Natural killer cell (primary cell): ENCODE measurements at places on chromosomes 3 and 15.
A peak's percentile ranks its signal among the peaks of the same experiment; 100 is the strongest.

- DNase-seq: no peak
Measured at GRCh38 chr3:195839260-195840010, 27.7 kb upstream of the MUC4 start.

DNA sequence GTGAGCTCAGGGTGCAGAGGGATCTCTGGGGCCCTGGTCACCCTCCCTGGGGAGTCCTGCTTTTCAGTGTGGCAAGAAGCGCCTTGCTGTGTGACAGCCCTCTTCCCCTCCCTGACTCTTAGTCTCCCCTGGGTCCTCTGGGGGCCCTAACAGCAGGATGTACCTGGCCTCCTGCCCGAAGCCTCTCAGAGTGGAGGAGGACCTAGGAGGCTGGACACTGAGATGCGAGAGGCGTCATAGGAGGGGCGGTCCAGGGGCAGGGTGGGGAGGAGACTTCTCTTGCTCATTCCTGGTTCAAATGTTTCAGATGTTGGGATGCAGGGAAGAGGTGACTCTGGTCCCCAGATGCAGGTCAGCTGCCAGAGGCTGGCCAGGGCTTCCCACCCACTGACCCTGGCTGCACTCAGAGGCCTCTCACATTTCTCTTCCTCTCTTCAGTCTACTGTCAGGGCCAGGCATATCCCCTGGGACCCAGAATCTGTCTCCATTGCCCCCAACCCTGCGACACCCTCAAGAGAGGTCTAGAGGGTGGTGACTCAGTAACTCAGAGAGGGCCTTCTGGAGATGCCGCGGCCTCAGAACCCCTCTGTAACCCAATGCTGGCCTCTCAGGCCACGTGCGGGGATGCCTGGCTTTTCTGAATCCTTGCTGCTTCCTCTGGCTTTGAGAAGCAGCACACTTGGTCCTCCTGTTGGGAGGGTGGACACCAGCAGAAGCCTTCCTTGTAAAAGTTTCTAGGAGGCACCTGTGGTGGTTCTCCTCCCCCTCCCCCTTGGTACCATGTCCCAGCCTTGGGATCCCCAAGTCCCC is 25.9 kb downstream of the SNX33 start:
- no peak for DNase-seq

DNA sequence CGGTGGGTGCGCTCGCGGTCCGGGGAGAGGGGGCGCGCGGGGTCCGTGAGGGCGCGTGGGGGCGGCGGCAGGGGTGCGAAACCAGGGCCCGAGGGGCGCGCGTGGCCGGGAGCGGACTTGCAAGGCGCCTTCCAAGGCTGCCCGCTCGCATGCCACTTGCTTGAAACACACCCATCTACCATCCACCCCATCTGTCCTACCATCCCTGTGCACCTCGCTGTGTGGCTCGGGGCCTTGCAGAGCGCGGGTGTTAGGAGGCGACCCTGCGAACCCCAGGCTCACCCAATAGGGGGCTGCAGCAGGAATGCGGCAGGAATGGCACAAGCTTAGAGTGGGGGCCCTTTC is 240 bp downstream of the CFAP100 start:
- DNase-seq: no peak

DNA sequence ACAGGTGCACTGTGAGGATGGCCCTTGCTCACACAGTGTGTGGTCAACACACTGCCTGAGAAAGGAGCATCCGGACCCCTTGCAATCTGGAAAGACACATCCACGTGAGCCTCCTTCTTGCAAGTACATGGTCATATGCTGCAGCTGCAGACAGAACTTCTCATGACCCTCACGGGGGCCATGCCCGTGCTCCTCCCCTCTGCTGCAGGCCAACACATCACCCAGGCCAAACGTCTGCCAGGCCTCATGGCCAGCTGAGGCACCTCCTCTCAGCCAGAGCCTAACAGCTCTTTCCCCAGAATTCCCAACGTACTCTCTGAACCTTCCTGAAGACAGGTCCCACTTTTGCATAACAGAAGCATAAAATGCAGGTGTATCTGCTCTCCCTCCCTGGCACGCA is 25.3 kb downstream of the SLC41A3 start:
- DNase-seq: no peak

DNA sequence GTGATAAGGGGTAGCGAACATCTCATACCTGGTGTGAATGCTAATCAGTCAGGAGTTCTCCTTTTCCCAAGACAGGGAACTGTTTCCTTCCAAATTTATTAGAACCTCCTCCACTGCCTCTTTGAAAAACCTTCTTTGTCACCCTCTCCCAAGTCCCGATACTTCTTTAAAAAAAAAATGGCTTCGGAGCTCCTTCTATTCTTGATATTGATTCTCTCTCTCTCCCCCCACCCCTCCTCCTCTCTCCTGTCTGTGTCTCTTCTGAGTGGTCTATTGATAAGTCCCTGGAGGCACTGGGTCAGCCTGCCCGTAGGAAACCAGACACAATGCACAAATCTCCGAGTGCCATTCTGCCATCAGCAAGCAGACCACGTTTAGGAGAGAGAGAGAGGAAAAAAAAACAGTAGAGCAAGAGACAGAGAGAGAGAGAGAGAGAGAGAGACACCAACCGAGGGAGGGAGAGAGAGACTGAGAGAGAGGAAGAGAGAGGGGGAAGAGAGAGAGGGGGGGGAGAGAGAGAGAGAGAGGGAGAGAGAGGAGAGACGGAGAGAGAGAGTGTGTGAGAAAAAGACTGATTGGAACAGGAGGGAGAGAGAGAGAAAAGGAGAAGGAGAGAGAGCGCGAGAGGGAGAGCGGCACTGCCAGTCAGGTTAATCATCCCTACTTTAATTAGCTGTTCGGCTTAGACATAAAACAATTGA is 160.9 kb downstream of the TIGIT start:
- DNase-seq: no peak

DNA sequence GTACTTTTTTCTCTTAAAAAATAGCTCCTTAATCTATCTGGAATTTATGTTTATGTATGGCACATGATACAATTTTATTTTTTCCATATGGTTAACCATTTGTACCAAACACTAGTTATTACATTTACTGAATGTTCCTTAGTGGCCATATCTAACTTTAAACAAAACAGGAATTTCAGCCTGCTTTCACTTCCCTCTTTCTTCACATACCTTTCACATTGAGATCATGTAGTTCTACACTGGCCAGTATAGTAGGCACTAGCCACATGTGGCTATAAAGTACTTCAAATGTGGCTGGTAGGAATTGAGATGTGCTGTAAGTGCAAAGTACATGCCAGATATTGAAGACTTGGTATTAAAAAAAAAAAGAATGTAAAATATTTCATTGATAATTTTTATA is 4.7 kb upstream of the RYK start:
- DNase-seq: no peak

- no peak for DNase-seq
Measured at GRCh38 chr3:108393128-108393900, 97.0 kb downstream of the HHLA2 start.

DNA sequence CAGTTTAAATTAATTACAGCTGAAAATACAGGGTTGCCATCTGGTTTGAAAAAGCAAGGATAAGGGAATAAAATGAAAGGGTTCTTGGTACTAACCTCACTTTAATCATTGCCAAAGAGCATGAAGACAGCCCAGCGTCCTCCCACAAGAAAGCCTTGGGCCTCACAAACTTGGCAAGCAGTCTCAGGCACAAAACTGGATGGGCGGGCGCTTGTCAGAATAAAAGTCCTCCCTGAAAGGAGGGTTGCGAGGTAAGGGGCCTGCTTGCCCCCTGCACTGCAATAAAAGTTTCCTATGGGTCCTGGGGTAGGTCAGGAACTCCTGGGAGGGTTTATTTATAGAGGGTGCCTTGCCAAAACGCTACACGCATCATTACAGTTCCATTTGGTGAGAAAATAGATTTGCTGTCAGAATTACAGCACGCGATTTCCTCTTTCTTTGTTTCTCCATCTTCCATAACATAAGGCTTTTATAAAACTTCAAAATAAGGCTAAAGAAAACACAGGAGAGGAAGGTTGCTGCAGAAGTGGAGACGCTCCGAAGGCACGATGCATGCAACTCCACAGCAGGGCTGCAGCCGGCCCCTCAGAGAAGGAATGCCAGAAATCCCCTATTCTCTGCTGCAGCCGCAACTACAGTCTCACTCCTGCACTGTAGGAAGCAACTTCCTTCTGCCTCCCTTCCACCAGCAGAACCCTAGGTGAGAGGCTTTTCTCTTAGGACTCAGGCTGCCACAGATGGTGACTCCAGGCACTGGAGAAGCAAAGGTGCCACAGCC is 61.3 kb downstream of the VGLL4 start:
- no peak for DNase-seq

DNA sequence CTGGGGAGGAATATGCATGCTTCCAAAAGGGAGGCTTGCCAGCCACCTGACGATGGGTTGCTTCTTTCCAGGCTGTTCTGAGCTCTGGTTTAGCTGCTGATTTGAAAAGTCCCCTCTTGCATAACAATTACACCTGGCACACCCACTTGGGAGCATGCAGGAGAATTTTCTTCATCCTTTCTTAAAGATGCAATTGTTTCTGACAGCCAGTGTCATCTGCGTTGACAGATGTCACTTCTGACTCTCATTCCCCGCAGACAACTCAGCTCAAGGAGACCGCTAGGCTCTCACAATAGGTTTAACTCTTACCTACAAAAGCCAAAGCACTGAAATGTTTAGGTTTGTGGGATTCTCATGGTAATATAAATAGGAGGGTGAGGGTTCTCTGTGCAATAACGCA is 185.6 kb upstream of the SYNPR start:
- no peak for DNase-seq

DNA sequence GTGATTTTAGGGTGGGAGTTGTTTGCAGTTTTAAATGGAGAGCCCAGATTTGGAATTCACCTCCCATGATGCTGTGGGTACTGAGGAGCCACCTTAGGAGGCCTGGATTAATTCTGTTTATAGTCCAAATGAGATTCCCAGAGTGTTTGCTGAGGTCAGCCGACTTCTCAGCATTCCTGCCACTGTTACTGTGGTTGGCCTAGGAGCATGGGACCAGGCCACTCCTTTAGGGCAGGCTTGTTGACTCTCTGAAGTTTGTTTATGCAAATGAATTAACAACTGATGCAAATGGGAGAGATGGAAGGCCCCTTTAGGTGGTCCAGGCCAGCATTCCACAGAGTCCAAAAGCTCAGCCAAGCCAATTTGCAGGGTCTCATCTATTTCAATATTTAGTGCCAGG is 46.1 kb downstream of the CACNA2D3 start:
- no peak for DNase-seq

DNA sequence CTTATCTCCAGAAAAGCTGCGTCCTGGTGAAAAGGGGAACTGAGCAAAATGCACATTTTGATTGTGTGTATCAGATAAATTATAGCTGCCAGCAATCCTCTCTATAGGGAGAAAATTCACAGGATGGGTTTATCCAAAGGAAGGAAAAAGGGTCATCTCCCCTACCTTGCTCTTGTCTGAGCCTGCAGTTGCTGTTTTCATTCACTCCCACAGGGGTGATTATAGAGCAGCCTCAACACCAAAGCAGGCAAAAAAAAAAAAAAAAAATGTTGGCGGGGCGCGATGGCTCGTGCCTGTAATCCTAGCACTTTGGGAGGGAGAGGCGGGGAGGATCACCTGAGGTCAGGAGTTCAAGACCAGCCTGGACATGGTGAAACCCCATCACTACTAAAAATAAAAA is 333.7 kb downstream of the ROBO2 start:
- no peak for DNase-seq

DNA sequence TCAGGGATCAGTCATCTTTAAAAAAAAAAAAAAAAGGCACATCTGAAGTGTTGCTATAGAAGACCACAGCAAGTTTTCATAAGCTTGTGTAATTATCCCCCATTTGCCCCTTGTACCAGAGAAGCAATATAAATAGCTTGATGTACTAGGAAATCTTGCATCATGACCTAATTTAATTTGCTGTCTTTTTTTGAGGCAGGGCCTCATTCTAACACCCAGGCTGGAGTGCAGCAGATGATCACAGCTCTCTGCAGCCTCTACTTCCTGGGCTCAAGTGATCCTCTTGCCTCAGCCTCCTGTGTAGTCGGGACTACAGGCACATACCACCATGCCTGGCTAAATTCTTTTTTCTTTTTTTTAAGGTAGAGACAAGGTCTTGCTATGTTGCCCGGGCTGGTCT is 88.7 kb downstream of the ARIH1 start:
- no peak for DNase-seq

DNA sequence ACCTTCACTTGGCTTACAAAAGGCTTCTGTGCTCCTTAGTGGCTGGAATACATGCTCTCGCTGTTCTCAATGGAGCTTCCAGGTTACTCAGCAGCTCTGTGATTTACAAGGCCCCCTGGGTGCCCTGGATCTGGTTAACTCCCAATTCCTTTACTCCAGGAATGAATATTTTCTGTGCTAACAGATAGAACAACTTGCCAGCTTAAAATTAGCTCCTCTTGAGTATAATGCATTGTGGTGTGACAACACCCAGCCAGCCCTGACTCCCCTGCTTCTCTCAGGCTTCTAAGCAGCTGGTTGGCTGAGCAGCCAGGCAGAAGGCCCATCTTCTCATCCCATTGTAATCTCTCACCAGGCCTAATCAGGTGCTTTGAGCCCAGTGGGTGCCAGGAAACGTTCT is 246.4 kb downstream of the ALCAM start:
- DNase-seq: no peak

GRCh38 chr3:178275793-178276192 is 260.4 kb upstream of the KCNMB2 start:
- DNase-seq: no peak

DNA sequence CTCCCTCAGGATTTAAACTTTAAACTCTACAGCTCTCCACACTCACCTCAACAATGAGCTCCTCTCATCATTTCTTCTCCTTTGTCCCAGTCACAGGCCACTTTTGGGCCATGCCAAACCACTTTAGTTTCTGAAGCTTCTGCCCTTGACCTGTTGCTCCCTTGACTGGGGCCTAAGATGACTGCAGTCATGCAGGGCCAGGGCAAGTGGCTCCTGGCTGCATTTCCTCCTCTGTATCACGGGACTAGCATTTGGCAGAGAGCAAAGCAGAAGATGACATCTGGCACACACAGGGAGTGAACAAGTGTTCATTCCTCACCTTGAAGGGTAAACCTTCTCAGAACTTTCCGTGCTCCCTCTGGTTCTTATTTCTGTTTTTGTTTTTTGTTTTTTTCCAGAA is 136.9 kb downstream of the PDE8A start:
- no peak for DNase-seq

- DNase-seq: peak; percentile 39
Measured at GRCh38 chr3:49120096-49120437, 556 bp downstream of the USP19 start.
